ENCODE measurements at places on chromosomes 2 and 18. TPM values are rescaled to one million over a fixed set of nuclear protein-coding genes. Genes with fewer than 3 reads are reported as not detected.

DNA sequence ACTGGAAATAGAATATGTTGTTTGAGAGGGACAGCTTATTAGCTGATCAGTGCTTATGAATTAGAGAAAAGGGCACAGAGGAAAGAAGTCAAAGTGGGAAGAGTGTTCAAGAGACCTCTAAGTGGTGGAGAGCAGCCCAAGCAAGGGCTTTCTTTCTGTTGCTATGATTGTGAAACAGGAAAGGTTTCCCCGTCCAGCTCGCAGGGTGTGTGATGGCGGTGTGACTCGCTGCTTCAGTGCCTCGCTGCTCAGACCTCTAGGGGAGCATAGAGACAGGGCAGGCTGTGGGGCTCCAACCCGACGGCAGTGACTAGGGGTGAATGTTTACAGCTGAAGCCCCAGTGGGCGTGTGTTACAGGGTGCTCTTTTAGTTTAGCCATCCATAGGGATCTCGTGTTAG lies 166.5 kb upstream of the COPS8 start:
- no peak for DNase-seq

GRCh38 chr2:136502660-136503059 lies 262.7 kb upstream of the THSD7B start:
- DNase-seq = no peak

- DNase-seq = no peak
These were observed 399.8 kb downstream of the TMEM182 start for GRCh38 chr2:103161456-103162289.

DNA sequence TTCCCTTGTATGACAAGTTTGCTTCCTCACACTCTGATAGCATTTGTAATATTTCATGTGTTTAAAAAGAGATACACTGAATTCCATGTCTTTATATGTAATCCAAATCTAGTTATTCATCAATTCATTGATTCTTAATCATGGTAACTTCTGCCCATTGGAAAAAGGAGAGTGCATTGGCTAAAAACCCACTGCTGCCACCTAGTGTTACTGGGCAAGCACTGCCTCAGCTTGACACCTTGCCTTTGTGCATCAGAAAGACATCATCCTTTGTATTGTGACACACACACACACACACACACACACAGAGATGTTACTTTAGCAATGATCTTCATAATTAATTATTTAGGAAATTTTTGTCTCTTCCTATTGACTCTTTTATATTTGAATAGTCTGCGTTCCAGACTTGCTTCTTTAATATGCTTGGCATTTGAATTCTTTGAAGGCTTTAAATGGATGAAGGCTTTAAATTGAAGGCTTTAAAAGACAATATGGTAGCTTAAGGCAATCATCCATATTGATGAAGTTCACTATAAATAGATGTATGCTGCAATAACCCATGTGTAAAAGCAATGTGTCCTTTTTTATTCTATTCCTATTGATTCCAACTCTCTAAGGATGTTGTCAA lies 414.2 kb upstream of the CHST9 start:
- DNase-seq = peak; percentile 10

DNA sequence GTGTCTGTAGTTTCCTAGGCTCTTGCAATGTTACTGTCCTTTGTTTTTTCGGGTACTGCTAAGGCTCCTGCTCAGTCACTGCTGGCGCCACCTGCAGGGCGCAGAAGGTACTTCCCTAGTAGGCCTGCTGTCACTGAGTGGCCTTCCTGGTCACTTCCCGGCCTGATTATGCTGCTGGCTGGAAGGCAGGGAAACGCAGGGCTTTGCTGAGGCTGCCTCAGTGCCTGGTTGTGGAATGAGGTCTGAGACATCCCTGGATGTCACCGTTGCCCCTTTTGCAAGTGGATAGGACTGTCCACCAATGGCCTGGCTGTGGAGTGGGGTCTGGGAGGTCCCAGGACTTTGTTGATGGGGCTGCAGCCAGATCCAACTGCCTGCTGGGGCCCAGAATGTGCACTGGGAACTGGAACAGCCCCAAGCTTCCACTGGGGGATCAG lies 13.1 kb downstream of the DAW1 start:
- DNase-seq = no peak

- DNase-seq = no peak
These were observed 17.6 kb downstream of the LGALSL start for GRCh38 chr2:64471600-64471999.

DNA sequence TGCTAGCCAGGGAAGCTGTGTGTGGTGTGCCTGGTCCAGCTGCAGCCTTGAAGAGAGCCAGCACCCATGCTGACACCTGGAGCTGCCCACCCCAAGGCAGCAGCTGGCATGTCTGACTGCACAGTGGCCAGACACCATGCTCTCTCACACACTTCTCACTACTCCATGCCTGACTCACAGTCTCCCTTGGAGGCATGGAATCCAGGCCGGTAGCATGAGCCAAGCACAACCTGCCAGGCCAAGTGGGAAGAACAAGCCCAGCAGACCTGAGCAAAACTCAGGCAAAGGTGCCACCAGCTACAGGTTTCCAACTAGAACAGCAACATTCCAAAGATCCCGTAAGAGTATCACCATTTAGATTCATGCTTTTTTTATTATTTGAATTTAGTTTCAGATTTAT lies 625.3 kb upstream of the LRRTM4 start:
- no peak for DNase-seq

GRCh38 chr18:63850020-63850419 lies 37.5 kb upstream of the SERPINB2 start:
- DNase-seq = no peak

DNA sequence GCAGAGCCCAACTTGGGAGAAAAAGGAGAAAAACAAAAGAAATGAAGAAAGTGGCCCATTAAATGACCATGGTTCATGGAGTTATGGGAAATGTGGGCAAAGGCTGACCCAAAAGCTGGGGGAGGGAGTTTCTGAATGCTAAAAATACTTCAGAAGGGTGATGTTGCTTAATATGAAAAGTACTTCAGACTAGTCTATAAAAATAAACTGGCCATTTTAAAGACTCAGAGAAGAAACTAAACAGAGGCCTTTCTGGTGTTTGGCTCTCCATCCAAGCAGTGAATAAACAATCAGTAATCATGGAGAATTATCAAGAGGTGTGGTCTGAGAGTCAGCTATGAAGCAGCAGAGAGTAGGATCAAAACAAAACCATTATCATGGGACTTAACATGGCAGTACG lies 160.8 kb upstream of the MAPRE2 start:
- DNase-seq = no peak

DNA sequence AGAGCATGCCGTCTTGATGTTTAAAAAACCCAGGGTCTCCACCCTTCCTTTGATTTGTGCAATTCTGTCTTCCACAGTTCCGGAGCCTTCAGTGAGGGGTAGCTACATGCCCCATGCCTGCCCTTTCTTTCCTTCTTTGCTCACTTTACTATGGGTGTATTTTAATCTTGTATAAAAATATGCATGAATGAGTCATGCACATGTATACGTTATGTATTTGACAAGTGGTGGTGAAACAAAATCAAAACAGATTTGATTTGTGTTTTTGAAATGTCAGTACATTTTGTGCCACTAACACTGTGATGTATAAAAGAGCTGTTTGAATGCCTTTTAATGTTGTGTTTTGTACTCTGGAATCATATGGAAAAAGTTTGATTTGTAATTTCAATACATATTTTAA lies 126.5 kb downstream of the RNF144A start:
- DNase-seq = no peak

DNA sequence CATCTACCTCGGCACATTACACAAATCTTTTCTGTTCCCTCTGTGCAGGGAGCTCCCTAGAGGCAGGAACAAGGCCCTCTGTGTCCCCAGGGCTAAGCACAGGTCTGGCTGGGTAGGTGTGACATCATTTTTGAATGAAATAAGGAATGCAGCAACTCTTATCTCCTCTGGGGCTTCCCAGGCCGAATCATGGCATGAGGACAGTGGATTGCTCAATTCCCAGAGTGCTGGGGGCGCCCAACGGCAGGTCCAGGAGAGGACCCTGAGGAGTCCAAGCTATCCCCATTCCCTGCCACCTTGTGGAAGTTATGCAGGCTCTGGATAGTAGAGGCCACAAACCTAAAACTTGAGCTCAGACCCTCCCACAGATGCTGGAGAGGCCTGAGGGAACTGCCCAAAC lies 158.0 kb upstream of the RAB6C start:
- DNase-seq = no peak

DNA sequence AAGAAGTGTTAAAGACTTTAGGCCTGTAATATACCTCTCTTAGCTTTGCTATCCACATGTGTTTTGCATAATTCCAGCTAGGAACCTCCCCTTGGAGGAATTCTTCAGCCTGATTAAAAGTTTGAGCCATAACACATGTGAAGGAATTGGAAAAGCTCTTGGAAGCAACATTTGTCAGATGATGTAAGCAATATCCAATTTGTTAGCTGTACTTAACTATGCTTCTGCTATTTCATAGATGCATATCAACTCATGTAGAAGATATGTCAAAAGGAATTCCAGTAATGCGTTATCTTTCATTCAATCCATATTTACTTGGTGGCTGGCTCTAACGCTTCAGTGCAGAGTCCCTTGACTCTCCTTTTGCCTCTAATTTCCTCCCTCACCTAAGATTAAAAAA lies 46.2 kb downstream of the PKP4 start:
- no peak for DNase-seq

- DNase-seq = no peak
These were observed 24.4 kb downstream of the TMEM163 start for GRCh38 chr2:134694411-134694810.

DNA sequence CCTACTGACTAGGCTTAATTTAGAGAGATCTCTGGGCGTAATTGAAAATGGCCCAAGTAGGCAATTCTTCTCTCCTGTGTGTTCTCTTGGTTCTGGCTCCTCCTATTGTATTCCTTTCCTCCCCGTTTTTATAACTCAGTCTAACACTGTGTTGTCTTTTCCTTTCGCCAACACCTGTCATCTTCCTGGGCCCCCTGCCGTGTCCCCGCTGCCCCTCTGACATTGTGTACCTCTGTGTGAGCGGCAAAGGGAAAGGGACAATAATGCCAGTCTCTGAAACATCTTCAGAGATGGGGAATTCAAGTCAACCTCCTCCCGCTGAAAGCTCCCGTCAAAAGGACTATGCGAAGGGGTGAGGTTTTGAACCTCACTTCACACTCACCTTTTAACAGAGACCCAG lies 210.9 kb downstream of the GBX2 start:
- no peak for DNase-seq

DNA sequence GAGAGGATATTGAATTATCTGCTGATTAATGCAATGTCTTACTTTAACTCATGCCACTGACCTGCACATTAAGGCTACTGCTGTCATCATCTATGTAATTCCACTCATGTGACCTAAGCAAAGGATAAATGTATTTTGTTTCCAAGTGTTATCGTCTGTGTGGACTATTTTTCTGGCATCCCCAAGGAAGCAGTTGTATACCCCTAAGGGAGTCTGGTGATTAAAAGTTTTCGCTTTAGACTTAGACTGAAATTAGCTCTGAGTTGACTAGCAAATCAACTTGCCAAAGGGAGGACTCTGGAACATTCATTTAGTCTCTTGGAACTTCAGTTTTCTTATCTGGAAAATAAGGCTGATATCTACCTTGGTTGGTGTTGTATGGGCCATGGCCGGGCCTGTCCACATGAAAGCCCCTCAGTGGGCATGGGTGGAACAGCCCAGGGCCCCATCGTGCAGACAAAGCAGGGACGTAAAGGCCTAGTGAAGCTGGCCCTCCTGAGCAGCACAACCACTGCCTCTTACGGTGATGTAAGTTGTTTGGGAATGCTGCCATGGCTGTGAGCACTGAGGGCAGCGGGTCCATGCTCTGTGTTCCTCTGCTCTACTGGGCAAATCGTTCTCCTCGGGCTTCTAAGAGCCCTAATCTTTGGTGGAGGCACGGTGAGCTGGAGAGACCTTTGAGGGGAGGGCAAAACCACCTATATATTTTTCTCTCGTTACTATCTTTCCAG lies 144.4 kb upstream of the RNF152 start:
- DNase-seq = no peak

DNA sequence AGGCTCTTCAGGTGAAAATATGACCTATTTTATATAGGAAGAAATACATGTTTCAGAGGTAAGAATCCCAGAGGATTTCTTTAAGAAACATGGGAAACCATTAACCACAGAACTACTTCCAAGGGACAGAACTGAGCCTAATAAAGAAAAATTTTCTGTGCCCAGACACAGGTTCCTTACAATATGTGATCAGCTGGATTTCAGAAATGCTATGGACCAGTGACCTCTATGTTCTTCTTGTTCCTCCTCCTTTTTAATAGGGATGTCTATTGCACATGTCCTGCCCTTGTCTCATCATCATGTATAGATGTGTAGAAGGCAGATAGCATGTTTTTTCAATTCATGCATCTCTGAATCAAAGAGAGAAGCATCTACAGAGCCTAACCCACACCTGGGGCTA lies 836.6 kb downstream of the RNF144A start:
- no peak for DNase-seq

GRCh38 chr2:65164426-65164891 lies 34.6 kb upstream of the RAB1A start:
- DNase-seq = no peak

GRCh38 chr2:20594957-20595356 lies 55.9 kb downstream of the HS1BP3 start:
- DNase-seq = no peak

Gene TNFRSF11A
- polyA plus RNA-seq = 13.5 TPM

Gene SGPP2
- polyA plus RNA-seq = not detected

Gene MCEE
- polyA plus RNA-seq = 13.7 TPM

Gene OSBPL1A
- polyA plus RNA-seq = 2.1 TPM

Gene CGREF1
- not detected for polyA plus RNA-seq

Gene PLCL1
- 0.51 TPM for polyA plus RNA-seq

All from immature natural killer cell (primary cell).